Psoas muscle (tissue), 8 donors: ENCODE measurements at places on chromosomes 7 and 10. TPM values are rescaled to one million over a fixed set of nuclear protein-coding genes. Genes with fewer than 3 reads are reported as not detected.

- H3K4me3 ChIP-seq = no peak overlapping the region
- no peak for DNase-seq
- H3K4me1 ChIP-seq = no peaks in the 10 kb centered on the region
- no peak overlapping the region for H3K27ac ChIP-seq
Measured at GRCh38 chr7:93720106-93720505, 145.6 kb upstream of the CALCR start.

Gene NPFFR1
- 0.01 TPM for polyA plus RNA-seq

GRCh38 chr10:70656489-70656888 lies 15.8 kb upstream of the ADAMTS14 start:
- H3K4me1 ChIP-seq = no peaks in the 10 kb centered on the region
- H3K4me3 ChIP-seq = no peak overlapping the region
- no peaks in the 10 kb centered on the region for H3K36me3 ChIP-seq
- no peaks in the 10 kb centered on the region for H3K27me3 ChIP-seq

GRCh38 chr7:107932805-107933204 lies 41.8 kb downstream of the DLD start:
- no peak for DNase-seq
- H3K27ac ChIP-seq = no peak overlapping the region
- H3K4me3 ChIP-seq = no peak overlapping the region
- peaks cover 3% of the 10 kb centered on the region for H3K36me3 ChIP-seq

Gene TRUB1
- polyA plus RNA-seq = 4.3 TPM
